ENCODE measurements at places on chromosomes 1 and 21.

DNA sequence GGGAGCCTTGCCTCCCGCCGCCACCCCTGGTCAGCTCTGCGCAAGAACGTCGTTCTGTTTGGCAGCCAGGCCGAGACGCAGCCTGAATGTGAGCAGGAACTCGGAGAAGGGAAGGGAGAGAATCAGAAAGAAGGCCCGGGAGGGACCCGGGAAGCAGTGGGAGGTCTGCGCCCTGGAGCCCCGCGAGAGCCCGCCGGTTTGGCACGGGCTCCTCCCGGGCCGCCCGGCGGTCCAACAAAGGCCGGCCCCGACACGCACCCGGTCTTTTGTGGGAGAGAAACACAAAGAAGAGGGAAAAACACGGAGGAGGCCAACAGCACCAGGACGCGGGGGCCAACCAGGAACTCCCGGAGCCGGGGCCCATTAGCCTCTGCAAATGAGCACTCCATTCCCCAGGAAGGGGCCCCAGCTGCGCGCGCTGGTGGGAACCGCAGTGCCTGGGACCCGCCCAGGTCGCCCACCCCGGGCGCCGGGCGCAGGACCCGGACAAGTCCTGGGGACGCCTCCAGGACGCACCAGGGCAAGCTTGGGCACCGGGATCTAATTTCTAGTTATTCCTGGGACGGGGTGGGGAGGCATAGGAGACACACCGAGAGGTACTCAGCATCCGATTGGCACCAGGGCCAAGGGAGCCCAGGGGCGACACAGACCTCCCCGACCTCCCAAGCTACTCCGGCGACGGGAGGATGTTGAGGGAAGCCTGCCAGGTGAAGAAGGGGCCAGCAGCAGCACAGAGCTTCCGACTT lies 2.7 kb upstream of the OLIG2 start:
- DNase-seq = no peak

- DNase-seq = no peak
These were observed 28.9 kb downstream of the FAF1 start for GRCh38 chr1:50930965-50931737.

- no peak for DNase-seq
These were observed 9.9 kb upstream of the ABCD3 start for GRCh38 chr1:94408104-94408830.

DNA sequence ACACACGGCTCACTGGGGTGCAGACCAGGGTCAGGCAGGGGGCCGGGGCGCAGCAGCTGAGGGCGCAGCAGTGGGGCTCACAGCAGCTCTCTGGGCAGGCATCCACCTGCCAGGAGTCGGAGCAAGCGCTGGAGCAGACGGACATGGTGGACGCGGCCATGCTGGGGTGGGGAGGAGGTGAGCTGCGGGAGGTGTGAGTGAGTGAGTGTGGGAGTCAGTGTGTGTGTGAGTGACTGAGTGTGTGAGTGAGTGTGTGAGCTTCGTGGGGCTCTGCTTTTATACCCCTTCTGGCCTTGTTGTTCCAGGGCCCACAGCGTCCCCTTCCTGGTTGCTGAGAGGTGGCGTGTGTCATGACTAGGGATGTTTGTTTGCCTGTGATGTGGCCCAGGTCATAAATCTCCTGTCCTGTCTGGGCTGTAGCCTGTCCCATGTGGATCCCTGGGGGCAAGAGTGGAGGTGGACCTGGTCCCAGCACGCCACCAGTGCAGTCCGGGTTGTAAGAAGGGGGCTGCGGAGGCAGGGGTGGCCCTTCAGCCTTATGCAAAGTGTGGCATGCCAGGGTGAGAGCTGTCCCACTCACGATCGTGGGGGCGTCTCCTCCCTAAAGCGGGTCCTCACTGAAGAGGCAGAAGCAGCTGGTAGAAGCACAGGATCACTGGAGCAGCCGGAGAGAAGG lies at the start of gene KRTAP10-1:
Gene KRTAP10-1 (minus strand): TSS at position 205 of the 676 bp plus-strand sequence. CDS start 45 bp downstream, at position 160.
- no peak for DNase-seq

- peak; percentile 52 for DNase-seq
These were observed 61.2 kb downstream of the TCP10L start for GRCh38 chr21:32523988-32524719.

DNA sequence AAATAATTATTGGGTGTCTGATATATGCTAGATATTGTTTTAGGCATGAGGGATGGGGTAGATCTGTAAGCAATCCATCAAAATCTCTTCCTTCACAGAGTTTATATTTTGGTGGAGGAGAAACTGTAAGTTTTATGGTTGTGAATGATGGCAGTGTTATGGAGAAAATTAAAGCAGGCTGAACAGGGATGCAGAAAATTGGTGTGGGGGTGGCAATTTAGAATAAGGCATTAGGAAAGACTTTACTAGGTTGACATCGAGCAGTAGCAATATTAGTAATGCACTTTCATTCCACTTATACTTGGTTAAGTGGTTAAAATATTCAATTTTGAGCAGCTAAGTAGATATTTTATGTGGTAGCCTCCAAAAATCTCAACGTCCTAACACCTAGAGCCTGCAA lies 261.1 kb upstream of the SNX7 start:
- DNase-seq = no peak

DNA sequence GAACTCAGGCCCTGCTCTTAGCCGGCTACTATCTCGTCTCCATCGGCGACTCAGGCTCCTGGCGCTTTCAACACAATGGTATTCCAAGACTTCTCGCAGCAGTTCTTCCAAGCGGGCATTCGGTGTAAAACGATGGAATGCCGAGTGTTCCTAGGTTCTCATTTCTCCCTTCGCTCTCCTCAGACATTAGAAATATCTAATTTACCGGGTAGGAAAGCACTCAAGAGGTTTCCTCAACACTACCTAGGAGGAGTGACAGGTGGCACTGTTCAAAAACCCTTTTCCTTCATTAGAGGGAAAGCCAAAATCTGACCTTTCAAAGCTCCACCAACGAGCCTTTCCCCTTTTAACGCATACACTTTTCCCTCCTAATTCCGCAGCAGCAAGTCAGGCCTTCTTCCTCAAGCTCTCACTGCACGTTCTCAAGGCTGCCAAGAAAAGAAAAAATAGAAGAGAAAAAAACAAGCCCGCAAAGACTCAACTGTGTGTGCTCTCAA lies 601 bp downstream of the UBE2G2 start:
- DNase-seq = no peak

GRCh38 chr21:15062606-15062965 lies 2.2 kb downstream of the NRIP1 start:
- DNase-seq = no peak

GRCh38 chr1:85339656-85340399 lies 63.4 kb upstream of the BCL10 start:
- no peak for DNase-seq

DNA sequence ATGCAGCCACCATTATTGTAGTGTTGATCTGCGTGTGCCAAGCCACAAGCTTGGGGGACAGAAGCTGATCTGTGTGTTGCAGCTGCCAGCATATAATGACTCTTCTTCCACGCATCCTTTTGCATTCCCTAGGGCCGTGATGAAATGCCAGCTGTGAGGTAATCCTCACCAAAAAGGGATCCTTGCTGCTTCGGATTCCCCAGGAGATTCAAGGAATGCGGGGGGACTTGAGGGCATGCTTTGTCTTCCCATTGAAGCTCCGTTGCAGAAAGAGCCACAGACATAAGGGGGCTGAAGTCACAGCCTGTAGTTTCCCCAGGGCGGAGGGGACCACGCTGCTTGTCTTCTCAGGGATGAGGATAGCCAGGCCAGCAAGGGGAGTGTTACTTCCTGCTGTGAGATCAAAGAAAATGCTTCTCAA lies 281.6 kb upstream of the FMN2 start:
- no peak for DNase-seq

GRCh38 chr1:58922302-58923089 lies 138.6 kb upstream of the JUN start:
- no peak for DNase-seq

- DNase-seq = no peak
These were observed 65.7 kb downstream of the SDC3 start for GRCh38 chr1:30842697-30843354.

DNA sequence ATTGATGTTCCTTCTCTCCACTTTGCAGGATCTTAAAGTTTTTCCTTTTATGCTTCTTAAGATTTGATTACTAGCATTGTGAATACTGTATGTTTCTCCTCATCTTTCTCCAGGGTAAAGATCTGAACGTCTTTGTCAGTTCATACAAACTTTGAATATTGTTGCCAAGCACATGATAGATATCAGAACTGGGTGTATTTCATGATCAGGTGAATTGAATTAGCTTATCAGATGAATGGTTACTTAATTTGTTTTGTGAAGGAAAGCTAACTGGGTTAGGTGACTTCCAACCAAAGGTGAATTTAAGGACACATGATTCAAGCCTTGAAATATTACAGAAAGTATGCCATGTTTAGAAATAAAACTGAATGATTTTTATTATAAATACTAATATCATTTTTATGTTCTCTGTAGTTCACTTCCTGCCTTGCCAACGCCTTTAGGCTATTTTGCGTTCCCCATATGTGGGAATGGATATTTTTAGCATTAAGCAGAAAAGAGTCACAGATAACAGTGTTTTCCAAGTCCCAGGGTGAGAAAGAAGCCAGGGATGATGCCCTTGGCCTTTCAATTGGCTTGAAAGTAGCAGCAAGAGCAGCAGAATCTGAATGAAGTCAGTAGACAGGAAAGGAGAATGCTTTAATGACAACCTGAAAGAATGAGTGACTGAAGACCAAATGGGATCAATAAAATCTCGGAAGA lies 752.1 kb downstream of the NCAM2 start:
- DNase-seq = no peak

DNA sequence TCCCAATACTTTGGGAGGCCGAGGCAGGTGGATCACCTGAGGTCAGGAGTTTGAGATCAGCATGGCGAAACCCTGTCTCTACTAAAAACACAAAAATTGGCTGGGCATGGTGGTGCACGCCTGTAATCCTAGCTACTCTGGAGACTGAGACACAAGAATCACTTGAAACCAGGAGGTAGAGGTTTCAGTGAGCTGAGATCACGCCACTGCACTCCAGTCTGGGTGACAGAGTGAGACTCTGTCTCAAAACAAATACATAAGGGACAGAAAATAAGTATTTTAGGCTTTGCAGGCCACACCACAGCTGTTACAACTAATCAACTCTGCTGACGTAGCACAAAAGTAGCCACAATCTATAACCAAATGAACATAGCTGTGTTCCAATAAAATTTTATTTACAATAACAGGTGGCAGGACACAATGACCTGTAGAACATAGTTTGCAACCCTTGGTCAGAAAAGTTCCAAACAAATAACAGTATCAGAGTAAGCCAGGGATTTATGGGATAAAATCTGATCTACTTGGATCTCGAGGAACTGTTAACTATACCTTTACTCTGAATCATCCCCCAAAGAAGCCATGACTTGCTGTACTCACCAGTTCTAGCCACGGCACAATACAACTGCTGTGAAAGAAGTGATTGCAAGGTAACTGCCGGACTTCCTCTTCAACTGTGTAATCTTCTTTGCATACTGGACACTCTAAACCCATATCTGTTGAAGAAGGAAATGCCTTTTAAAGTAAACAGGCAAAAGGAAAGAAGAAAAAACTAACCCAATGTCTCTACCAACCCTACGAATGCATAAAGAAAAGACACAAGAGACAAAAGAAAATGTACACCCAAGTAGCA lies 28.3 kb downstream of the CD160 start:
- DNase-seq = no peak

DNA sequence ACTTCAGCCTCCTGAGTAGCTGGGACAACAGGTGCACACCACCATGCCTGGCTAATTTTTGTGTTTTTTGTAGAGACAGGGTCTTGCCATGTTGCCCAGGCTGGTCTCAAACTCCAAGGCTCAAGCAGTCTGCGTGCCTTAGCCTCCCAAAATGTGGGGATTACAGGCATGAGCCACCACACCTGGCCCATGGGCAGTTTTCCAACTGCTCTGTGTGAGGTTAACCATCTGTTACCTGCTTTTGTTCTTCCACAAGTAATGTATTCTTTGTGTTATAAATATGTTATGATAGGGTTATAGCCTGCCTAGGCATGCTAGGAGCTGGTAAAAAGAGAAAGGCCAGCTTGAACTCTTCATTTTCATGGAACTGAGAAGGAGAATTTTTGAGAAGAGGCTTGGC lies 30.7 kb downstream of the TUFT1 start:
- no peak for DNase-seq

DNA sequence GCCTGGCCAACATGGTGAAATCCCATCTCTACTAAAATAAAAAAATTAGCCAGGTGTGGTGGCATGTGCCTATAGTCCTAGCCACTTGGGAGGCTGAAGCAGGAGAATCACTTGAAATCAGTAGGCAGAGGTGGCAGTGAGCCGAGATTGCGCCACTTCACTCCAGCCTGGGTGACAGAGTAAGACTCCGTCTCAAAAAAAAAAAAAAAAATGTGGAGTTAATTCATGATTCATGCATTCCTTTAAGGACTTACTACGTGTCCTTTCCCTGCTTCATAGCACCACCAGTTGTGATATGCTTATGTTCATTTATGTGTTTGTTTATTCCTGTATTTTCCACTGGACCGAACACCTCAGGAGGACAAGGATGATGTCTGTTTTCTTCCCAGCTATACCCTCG lies 12.7 kb upstream of the PRELP start:
- no peak for DNase-seq

GRCh38 chr1:43217747-43218146 lies 45.6 kb downstream of the CFAP57 start:
- no peak for DNase-seq

GRCh38 chr1:213988507-213989001 lies 781 bp downstream of the PROX1 start:
- DNase-seq = no peak

GRCh38 chr1:159883134-159883533 lies 16.8 kb downstream of the CFAP45 start:
- DNase-seq = no peak

DNA sequence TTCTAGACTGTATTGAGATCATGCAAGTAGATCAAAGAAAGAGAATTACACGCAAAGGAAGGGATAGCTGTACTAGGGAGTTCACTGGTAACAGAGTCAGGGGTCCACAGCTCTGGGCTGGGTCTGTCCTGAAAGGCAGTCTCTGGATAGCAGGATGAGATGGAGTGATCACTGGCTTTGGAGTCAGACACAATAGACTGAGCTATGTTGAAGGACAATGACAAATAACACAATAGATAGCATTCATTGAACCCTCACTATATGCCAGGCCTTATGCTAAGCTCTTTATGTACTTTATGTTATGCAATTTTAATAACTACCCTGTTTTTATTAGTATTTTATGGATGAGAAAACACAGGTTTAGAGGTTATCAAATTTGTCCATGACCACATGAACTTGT lies 10.0 kb upstream of the DNAJC6 start:
- no peak for DNase-seq

- DNase-seq = no peak
These were observed 14.7 kb downstream of the KANK4 start for GRCh38 chr1:62304515-62304914.

- DNase-seq = no peak
These were observed 5.7 kb downstream of the DDAH1 start for GRCh38 chr1:85459290-85459689.

- DNase-seq = no peak
These were observed 207.9 kb upstream of the DMRTA2 start for GRCh38 chr1:50631161-50631560.

- no peak for DNase-seq
These were observed 460 bp upstream of the ADORA1 start for GRCh38 chr1:203126866-203127665.
